ENCODE measurements at places on chromosomes 16 and 17.
A peak's percentile ranks its signal among the peaks of the same experiment; 100 is the strongest.

DNA sequence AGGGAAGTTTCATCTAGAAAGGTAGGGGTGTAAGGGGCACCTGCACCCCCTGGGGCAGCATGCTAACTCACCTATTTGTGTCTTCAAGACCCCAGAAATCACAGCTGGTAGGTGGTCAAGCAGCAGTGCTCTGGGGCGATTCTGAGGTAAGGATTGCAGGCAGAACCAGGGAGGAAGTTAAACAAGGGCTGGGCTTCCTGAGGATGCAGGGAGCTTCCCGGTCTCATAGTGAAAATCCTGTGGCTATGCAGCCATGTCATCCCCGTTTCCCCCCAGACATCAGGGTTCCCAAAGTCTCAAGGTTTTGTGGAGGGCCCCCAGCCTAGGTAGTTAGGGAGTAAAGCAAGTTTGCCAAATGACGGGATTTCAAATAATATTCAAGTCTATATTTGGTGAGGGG lies 78.5 kb downstream of the C16orf78 start:
- DNase-seq: no peak

- no peak for DNase-seq
These were observed 204.8 kb upstream of the CHMP6 start for GRCh38 chr17:80786887-80787286.

DNA sequence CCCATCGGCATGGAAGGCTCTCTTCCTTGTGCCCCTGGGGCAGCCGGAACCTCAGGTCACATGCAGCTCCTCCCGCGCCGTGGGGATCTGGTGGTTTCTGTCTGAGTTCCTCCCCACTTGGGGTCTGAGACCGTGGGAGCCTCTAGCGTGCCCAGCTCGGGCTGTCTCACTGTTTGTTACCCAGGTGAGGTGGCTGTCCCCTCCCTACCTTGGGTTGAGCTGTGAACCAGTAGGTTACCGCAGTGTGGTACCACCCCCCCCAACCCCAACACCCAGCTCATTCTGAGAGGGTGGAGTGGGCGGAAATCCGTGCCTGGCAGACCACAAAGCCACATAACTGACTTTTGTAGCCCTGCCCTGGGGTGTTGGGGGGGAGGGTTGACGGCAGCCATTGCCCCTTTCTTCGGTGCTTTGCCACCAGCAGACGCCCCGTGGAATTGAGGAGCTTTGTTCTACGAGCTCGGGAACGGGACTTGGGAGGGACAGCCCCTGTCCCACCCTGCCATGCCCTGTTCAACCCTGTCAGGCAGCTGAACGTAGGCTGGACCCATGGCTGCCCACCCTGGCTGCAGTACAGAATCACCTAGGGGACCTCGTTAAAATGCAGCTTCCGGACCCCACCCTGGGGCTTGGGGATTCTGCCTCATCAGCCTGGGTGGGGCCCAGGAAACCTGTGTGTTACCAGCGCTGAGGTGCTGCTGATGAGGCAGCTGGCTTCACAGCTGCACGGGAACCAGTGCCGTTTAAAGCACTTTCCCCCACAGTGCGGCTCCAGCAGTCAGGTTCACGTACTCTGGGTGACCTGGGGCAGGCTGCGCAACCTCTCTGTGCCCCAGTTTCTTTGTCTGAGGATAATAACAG lies 18.5 kb downstream of the RAP1GAP2 start:
- no peak for DNase-seq

GRCh38 chr16:23607726-23608125 lies 11.6 kb upstream of the NDUFAB1 start:
- DNase-seq: peak; percentile 37

DNA sequence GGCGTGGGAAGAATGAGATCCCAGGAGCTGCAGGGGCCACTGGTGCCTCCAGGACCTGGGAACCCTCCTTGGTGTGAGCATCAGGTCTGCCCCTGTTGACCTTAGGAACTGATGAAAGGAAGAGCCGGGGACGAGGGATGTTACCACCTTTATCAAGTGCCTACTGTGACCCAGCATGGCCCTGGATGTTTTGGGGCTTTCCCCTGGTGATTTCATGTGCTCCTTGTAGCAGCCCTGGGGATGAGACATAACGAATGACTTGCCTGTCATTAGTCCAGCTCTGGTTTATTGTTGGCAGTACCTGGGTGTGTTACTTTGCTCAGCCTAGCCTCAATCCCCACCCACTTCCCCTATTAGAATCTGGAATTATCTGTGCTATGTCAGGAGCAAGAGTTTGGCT lies 39.9 kb downstream of the WSCD1 start:
- DNase-seq: no peak

GRCh38 chr17:48981927-48982539 lies 13.6 kb upstream of the GIP start:
- no peak for DNase-seq

- no peak for DNase-seq
These were observed 290.4 kb downstream of the FOXL1 start for GRCh38 chr16:86868786-86869185.

DNA sequence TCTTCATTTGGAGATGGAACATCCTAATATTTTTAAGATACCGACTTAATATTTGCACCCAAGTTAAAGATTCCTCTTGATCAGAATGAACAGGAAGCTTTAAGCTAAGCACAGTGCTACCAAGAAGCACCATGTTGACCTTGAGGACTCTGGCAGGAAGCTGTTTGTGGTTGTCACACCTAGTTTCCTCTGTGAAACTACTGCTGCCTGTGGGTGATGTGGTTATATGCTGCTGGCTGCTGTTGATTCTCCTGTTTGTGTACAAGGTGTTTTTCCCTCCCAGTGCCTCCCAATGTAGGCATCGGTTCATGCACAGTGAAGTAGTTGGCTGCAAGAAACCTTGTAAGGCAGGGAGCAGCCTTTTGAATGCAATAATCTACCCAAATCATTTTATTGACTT lies 23.4 kb downstream of the RBL2 start:
- DNase-seq: no peak

DNA sequence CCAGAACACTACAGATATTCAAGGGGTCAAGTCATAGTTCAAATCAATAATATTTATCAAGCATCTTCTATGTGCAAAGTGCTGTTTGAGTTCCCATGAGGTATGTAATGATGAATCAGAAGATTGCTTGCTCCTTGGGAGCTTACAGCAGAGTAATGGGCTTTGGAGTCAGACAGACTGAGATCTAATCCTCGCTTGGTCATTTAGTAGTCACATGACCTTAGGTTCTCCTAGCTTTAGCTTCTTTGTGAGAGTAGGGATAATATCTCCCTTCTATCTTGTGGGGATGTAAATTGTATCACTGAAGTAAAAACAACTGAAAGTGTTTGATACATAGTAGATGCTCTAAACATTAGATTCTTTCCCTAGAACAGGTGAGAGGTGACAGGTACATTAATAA lies 30.1 kb downstream of the SNX11 start:
- DNase-seq: no peak

All from fibroblast of skin of back (primary cell).